ENCODE measurements at places on chromosomes 4 and X. TPM values are rescaled to one million over a fixed set of nuclear protein-coding genes. Genes with fewer than 3 reads are reported as not detected.

DNA sequence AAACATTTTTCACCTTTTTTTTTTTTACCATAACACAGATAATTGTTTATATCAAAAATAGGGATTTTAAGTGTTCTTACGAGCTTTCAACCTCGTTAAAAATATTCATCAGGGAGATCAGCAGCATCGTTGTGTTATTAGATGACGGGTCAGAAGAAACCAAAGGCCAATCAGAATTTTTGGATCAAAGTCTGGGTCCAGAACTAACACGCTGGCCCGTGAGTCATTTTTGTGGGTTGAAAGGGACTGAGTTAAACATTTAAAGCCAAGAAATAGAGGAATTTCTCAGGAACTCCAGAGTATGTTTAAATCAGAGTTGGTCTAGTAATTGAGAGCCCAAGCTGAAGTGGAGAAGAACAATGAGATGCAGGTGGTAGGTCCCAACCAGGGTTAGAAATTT, 170.8 kb downstream of the TLL1 start:
- no peaks in the 10 kb centered on the region for H3K27me3 ChIP-seq
- H3K4me1 ChIP-seq: no peaks in the 10 kb centered on the region
- H3K4me3 ChIP-seq: no peak overlapping the region

GRCh38 chr4:141686146-141686775, 49.9 kb downstream of the IL15 start:
- H3K36me3 ChIP-seq: no peaks in the 10 kb centered on the region
- DNase-seq: no peak
- no peaks in the 10 kb centered on the region for H3K27me3 ChIP-seq
- H3K4me1 ChIP-seq: no peaks in the 10 kb centered on the region
- no peak overlapping the region for H3K27ac ChIP-seq

DNA sequence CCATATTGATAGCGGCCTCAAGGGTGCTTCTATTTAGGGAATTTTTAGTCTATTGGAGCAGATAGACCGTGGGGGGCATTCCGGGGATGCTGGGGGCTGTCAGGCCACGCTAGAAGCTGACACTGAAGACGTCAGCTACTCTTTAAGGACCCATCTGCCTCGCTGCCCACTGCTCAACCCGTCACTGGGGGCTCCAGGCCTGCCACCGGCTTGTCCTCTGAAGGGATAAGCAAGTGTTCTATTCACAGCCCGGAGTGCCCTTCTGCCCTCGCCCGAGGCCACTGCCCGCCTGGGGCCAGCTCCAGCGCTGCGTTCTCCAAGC, 679 bp upstream of the MSL3 start:
- no peak overlapping the region for H3K27ac ChIP-seq
- H3K36me3 ChIP-seq: peaks cover 16% of the 10 kb centered on the region
- H3K27me3 ChIP-seq: peaks cover 13% of the 10 kb centered on the region
- no peak for DNase-seq
- peaks cover 12% of the 10 kb centered on the region for H3K4me1 ChIP-seq
- H3K4me3 ChIP-seq: peak overlapping the region; percentile 54

GRCh38 chr4:187558391-187558790, 437.2 kb upstream of the ZFP42 start:
- H3K4me3 ChIP-seq: no peak overlapping the region
- no peak overlapping the region for H3K27ac ChIP-seq
- H3K27me3 ChIP-seq: no peaks in the 10 kb centered on the region
- no peaks in the 10 kb centered on the region for H3K36me3 ChIP-seq
- H3K4me1 ChIP-seq: no peaks in the 10 kb centered on the region

- H3K4me1 ChIP-seq: no peaks in the 10 kb centered on the region
- H3K27me3 ChIP-seq: peaks cover 9% of the 10 kb centered on the region
- H3K36me3 ChIP-seq: no peaks in the 10 kb centered on the region
- H3K27ac ChIP-seq: no peak overlapping the region
- DNase-seq: no peak
These were observed 254.0 kb downstream of the SNCA start for GRCh38 chr4:89582756-89583505.

DNA sequence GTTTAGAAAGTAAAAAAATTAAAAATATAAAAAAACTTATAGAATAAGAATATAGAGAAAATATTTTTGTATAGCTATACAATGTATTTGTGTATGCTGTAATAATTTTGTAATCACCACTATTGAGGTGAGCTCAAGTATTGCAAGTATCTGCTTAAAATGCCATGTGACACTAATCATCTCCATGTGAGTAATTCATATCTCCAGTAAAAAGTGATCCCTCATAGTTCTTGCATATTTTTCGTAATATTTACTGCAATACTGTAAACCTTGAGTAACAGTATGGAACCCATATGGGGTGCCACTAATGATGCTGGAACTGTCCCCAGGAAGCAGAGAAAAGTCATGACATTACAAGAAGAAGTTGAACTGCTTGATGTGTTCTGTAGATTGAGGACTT, 43.2 kb upstream of the HUWE1 start:
- H3K4me3 ChIP-seq: no peak overlapping the region
- no peaks in the 10 kb centered on the region for H3K27me3 ChIP-seq
- H3K4me1 ChIP-seq: peaks cover 47% of the 10 kb centered on the region

DNA sequence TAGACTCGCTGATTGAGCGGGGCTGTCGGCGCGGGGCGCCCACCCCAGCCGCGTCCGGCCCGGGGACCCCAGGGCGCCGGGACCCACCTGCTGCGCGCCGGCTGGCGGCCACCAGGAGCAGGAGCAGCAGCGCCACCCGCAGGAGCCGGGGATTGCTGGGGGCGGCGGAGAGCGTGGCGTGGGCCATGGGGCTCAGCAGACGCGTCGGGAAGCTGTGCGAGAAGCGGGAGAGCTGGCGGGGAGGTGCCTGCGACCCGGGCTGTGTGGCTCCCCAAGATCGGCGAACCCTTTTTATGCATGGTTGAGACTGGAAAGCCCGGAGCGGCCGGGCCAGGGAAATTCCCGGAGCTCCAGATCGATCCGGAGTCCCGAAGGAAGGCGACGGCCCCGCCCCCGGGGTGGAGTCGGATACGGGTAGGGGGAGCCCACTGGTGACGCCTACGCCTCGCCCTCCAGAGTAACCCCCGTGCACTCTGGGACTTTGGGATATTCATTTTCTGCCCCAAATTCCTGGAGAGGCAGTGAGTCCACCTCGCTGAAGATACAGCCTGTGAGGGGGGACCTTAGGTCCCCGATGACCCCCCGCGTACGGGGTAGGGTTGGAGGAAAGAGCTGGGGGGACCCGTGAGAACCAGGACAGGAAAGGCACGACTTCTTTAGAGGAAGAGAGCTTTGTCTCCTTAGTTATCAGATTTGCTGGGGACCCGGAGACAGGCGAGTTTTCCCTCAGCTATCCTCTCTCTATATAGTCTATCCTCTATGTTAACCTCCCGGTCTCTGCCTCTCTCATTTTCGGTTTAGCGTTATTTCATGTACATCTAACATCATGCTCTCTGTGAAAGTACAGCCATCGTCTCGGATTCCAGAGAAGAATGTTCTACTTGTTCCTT, at the start of gene CXCL3:
Gene CXCL3, minus strand, starts transcription at position 265 of the 890 bp plus-strand sequence. Its CDS starts 78 bp downstream, at position 187.
- H3K27ac ChIP-seq: no peak within 1 kb of the TSS
- peaks cover 49% of the 10 kb centered on the region for H3K27me3 ChIP-seq
- peaks cover 2% of the 10 kb centered on the region for H3K36me3 ChIP-seq
- H3K4me3 ChIP-seq: peak within 1 kb of the TSS; percentile 75
- peak; percentile 8 for DNase-seq

DNA sequence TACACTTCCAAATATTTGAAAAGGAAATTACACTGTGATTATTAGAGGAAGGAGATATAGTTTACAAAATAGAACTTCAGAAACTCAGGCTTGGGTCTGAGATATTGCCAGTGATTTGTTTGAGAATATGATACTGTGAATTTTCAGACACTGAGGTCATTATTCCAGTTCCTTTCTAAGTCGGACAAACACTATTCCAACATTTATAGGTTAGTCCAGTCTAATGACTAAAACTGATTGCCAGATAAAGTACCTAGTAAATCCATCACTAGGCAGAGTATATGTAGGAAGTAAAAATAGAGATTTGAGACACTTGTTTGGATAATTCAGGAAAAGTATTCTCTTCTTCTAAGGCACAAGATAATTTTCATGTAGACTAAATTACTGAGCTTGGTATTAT, 13.2 kb downstream of the MTTP start:
- peaks cover 18% of the 10 kb centered on the region for H3K27me3 ChIP-seq
- no peaks in the 10 kb centered on the region for H3K36me3 ChIP-seq
- H3K4me1 ChIP-seq: no peaks in the 10 kb centered on the region
- no peak for DNase-seq

DNA sequence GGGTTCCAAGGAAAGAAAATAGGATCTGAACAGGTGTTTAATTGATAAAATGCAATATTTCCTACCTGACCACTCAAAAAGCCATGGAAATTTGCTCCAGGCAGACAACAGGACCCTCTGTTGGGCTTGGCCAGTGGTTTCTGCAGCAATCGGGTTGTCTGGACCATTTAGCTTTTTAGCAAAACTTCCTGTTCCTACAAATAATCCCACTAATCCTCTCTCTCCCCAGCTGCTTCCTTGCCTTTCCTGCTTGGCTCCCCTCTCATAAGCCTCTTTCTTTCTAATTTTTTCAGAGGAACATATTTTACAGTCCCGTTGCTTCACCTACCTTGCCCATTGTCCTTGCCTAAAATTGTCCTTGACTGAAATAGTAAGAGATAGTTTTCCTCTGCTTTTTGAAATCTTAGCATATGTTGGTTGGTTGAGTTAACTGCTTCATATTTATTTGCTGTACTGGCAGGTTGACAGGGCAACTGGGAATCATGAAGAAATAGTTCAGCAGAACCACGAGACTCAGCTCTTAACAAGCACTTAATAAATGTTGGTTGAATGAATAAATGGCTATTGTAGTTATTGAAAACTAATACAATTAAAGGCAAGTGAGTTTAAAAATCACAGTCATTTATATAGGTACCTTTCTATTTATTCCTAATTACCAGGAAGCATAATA, 259.8 kb downstream of the KCNIP4 start:
- no peaks in the 10 kb centered on the region for H3K36me3 ChIP-seq
- DNase-seq: no peak
- no peak overlapping the region for H3K27ac ChIP-seq
- no peaks in the 10 kb centered on the region for H3K27me3 ChIP-seq
- no peaks in the 10 kb centered on the region for H3K4me1 ChIP-seq
- no peak overlapping the region for H3K4me3 ChIP-seq

DNA sequence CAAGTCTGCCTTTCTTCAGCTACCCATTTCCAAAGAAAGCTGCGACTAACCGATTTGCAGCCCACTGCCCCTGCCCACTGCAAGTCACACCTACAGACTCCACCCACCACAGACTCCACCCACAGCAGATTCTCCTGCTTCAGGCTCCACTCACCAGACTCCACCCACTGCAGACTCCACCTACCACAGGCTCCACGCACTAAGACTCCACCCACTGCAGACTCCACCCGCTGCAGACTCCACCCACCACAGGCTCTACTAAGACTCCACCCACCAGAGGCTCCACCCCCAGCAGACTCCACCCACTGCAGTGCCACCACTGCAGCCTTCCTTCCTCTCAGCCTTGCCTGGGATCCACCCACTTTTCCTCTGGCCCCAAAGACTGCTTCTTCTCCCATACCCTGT, 41.3 kb downstream of the ABLIM2 start:
- no peaks in the 10 kb centered on the region for H3K36me3 ChIP-seq
- H3K27me3 ChIP-seq: no peaks in the 10 kb centered on the region
- peaks cover 11% of the 10 kb centered on the region for H3K4me1 ChIP-seq

DNA sequence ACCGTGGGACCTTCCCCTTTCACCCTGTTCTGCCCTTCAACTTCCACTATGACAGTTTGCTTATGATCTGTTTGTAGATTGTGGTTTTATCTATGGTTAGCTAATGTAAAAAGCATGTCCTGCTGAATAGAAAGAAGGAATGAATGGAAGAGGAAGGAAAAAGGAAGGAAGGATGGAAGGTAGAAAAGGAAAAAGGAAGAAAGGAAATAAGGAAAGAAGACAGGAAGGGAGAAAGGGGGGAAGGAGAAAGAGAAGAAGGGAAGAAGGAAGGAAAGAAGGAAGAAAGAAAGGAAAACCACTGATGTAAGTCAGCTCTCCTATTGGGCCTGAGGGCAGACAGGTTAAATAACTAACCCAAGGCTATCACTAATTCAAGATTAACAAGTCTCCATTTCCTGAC, 319.1 kb upstream of the KLF3 start:
- DNase-seq: no peak
- no peak overlapping the region for H3K27ac ChIP-seq
- H3K4me1 ChIP-seq: no peaks in the 10 kb centered on the region
- H3K27me3 ChIP-seq: peaks cover 10% of the 10 kb centered on the region
- no peaks in the 10 kb centered on the region for H3K36me3 ChIP-seq
- H3K4me3 ChIP-seq: no peak overlapping the region

DNA sequence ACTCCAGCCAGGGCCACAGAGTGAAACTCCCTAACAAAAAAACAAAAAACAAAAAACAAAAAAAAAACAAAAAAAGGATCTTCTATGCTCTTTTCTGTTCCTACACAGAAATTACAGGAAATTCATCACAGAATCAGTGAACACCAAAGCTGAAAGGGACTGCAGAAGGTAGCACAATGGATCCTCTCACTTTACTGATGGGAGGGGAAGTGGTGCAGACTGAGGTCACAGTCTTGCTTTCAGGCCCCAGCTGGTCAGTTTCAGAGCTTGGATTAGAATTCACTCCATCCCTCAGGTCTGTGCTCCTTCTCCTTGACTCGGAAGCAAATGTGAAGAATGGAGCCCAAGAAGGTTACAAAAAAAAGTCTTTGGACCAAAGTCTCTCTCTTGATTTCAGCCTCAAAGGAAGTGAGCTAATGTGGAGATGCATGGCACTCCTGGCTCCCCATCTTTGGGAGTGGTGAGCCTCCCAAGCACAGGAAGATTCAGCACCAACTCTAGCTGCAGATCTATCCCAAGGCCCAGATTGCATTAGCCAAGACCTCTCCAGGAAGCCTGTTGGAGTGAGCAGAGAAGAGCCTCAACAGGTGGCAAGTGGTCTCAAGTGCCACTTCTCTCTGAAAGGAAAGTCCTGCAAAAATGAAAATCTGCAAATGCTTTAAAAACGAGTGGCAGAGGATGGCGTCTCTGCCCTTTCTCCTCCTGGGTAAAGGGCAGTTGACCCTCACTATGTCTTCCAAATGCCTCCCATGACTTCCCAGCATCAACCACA, 176.0 kb downstream of the MAML3 start:
- peaks cover 58% of the 10 kb centered on the region for H3K4me1 ChIP-seq
- H3K4me3 ChIP-seq: no peak overlapping the region
- H3K36me3 ChIP-seq: peaks cover 10% of the 10 kb centered on the region

DNA sequence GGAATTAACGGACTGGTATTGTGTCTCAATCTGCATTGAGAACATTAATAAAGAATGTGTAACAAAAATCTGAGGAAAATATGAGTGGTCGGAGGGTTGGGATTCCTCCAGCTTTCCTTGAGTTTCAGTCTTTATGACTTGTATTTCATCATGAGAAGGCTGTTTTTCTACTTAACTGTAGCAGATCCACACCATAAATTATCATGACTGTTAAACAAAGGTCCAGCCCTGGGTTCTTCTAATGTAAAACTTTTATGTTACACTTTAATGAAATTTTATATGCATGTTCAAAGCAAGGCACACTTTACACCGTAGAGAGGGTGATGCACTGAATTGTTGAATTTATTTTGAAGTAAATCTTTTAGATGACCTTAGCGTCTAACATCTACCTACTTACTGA, 7.0 kb downstream of the AFF2 start:
- no peaks in the 10 kb centered on the region for H3K36me3 ChIP-seq
- no peak overlapping the region for H3K27ac ChIP-seq
- peaks cover 4% of the 10 kb centered on the region for H3K27me3 ChIP-seq
- H3K4me1 ChIP-seq: no peaks in the 10 kb centered on the region
- H3K4me3 ChIP-seq: no peak overlapping the region

FAAH2 gene
- 1.9 TPM for total RNA-seq

TTC29 gene
- not detected for total RNA-seq

TCEAL2 gene
- not detected for total RNA-seq

CA5B gene
- 24.4 TPM for total RNA-seq

WNK3 gene
- 0.07 TPM for total RNA-seq

PHKA1 gene
- total RNA-seq: 0.87 TPM

All from activated CD4-positive, alpha-beta T cell treated with anti-CD3 and anti-CD28 coated beads, Interleukin-2, amount 10 ng/mL, durations not matched to agents 7 days and 5 days (primary cell).